NCI-H1930 (cell line): ENCODE measurements at places on chromosomes 4 and X.

GRCh38 chr4:48315728-48316630 lies 25.4 kb upstream of the SLAIN2 start:
- DNase-seq = no peak

GRCh38 chr4:177555007-177555574 lies 112.9 kb upstream of the AGA start:
- DNase-seq = no peak

- DNase-seq = no peak
Observed at GRCh38 chr4:152246659-152247058, 289.2 kb downstream of the FBXW7 start.

DNA sequence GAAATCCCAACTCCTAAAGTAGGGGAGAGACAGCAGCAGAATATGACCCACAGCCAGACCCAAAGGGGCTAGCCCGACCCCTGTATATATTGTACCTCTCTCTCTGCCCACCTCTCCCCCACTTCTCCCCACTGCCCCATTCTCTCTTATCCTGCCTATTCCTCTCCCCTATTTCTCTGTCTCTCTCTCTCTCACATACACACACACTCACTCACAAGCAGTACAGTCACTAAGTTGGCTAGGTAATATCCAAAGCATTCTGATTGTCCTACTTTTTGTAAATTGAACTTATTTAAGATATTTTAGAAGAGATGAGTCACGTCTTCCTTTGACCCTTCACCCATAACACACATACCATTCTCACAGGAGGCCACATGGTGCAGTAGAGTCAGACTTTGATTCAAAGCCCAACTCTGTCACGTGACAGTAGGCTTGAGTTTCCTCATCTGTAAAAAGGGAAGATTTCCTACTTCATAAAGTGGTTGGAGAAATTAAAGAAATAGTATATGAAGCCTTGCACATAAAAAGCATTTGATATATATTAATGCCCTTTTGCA lies 29.5 kb downstream of the SRPX2 start:
- DNase-seq = no peak

DNA sequence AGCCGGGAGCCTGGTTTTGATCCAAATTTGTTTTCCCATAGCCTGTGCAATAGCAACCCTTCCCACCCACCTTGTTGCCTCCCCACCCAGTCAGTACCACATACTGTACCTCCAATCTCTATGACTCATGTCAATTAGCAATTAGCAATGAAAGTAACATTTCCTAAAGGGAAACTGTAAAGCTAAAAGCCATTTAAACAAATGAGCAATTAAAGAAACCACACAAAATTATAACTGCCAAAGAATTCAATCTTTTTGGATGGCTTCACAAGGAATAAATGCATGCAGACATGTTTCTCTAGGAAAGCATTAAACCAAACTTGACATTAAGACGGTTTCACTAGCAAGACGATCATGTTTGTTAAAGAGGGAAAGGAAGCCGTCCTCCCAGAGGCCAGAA lies 169.0 kb upstream of the MAP3K15 start:
- DNase-seq = no peak

GRCh38 chr4:117941611-117942010 lies 92.7 kb upstream of the NDST3 start:
- DNase-seq = no peak

- no peak for DNase-seq
Observed at GRCh38 chrX:39682778-39683177, 415.0 kb downstream of the BCOR start.

GRCh38 chrX:109294097-109294814 lies 187.6 kb downstream of the GUCY2F start:
- DNase-seq = no peak

GRCh38 chr4:74990276-74990875 lies 57.5 kb downstream of the PARM1 start:
- no peak for DNase-seq

DNA sequence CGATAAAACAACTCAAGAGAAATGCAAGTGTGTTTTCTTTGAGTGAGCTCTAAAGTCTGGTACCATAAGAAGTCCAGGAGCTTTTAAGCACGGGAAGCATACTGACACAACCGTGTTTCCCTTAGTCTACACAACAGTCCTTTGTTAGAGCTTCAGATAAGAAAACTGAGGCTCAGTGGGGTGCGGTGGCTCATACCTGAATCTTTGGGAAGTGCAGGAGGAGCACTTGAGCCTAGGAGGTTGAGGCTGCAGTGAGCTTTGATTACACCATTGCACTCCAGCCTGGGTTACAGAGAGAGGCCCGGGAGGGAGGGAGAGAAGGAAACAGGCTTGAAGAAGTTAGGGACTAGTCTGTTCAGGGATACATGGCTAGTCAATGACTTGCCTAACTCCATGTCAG lies 21.9 kb downstream of the LEF1 start:
- DNase-seq = no peak

- no peak for DNase-seq
Observed at GRCh38 chr4:8021796-8022195, 82.1 kb upstream of the AFAP1 start.

- no peak for DNase-seq
Observed at GRCh38 chrX:107323786-107324492, 117.5 kb downstream of the DNAAF6 start.

GRCh38 chr4:129788486-129788885 lies 692.5 kb downstream of the C4orf33 start:
- no peak for DNase-seq

- no peak for DNase-seq
Observed at GRCh38 chr4:88893961-88894360, 163.0 kb downstream of the FAM13A start.

DNA sequence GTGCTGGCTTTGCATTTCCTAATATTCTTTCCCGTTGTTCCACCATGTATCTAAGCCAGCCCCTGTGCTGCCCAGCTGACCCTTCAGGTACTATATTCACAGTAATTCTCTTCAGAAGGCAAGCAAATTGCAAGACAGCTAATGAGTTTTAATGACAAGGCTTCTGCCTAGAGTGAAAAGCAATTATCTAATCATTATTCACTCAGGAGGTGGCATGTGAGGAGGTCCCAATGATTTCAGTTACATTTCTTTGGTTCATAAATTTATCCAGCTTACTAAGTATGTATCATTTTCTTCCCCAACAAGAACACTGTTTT lies 123.0 kb downstream of the RASGEF1B start:
- DNase-seq = no peak

DNA sequence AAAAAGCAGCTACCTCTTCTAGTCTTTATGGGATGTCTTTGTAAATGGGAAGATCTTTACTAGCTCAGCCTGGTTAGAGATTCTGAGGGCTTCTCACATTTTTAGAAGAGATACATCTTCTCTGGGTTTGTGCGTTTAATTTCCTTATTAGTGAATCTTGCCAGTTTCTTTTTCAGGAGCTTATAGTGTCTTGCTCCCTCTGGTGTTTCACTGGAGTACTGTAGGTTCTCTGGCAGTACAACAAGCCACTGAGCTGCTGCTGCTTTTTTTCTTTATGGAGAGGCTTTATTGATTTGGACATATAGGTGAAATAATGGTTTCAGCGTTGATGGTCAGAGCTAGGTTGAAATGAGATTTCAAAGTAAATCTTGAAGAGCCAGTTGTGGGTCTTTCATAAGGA lies 82.9 kb downstream of the LAS1L start:
- DNase-seq = no peak

DNA sequence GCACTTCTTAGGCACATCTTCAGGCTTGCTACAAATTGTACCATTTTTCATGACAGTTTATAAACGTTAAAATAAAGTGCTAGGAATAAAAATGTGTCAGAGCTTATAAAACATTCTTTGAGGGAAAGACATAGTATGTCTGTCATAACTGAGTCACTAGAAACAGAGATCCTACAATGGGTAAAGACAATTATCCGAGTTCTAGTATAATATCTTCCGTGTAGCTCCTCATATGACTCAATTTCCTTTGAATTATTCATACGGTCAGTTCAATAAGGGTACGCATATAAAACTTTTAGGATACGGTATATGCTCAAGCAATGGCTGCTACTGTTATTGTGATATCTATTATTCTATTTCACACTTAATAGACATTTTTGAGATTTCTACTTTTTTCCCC lies 349.1 kb downstream of the PCDH10 start:
- DNase-seq = no peak

GRCh38 chrX:12159799-12160198 lies 21.5 kb downstream of the FRMPD4 start:
- no peak for DNase-seq

DNA sequence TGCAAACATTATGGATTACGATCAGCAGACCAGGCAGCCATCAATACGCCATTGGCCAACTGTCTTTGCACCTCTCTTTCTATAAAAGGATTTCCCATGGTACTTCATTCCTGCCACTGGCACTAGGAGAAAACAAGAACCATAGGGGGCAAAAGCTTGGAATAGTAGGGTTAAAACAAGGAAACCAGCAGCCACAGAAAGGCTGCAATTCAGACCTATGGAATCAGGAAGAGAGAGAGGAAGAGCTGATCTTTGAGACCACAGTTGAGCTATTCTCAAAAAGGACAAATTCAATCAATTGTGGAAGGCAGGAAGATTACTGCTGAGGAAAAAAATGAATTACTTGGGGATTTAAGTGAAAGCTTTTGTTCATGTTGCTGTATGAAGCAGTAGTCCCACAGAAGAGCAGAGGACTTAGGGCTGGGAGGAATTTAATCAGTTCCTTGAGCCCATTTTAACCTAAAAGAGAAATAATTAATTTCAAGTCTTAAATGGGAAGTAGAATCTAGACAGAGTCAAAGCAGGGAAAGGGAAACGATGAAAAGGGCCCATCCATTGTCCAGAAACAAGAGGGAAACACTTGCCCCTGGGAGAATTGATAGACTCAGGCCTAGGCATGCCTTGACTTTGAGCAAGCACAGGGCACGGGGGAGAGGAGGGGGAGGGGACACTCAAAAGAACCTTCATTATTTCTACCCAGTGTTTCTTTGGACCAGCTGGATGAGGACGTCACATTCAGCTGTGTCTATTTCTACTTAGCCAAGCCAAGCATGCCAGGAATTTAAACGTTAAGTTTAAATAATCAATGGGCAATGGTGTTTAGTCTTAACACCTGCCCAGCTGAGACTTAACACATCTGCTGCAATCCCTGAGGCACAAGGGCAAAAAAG lies 50.7 kb downstream of the SCD5 start:
- no peak for DNase-seq

- no peak for DNase-seq
Observed at GRCh38 chr4:108649863-108650211, 562 bp upstream of the OSTC start.

DNA sequence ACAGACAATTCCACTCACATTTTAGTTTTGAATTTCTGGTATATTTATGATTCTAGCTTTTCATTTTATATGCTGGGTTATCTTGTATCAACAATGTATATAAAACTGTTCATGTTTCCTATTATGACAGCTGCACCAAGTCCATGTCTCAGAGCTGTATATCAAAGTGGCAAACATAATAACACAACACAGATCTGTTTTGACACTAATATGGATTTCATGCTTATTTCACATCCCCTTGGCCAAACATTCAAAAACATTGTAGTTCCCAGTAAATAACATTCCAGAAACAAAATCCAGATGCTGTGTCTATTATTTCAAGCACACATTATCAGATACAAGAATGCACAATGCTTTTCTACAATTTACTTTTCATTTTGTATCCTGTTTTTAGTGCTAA lies 380.6 kb upstream of the MAGEB2 start:
- no peak for DNase-seq

- peak; percentile 77 for DNase-seq
Observed at GRCh38 chr4:105474099-105474518, 247 bp upstream of the PPA2 start.

GRCh38 chr4:159013692-159014091 lies 89.2 kb upstream of the RAPGEF2 start:
- no peak for DNase-seq

GRCh38 chr4:140222171-140222570 lies 68.2 kb upstream of the MAML3 start:
- DNase-seq = no peak

- no peak for DNase-seq
Observed at GRCh38 chr4:5365071-5366008, 314.1 kb downstream of the STK32B start.

- DNase-seq = no peak
Observed at GRCh38 chr4:185238750-185239149, 29.4 kb downstream of the SNX25 start.

GRCh38 chr4:84683064-84683850 lies 100.3 kb downstream of the CDS1 start:
- DNase-seq = no peak

DNA sequence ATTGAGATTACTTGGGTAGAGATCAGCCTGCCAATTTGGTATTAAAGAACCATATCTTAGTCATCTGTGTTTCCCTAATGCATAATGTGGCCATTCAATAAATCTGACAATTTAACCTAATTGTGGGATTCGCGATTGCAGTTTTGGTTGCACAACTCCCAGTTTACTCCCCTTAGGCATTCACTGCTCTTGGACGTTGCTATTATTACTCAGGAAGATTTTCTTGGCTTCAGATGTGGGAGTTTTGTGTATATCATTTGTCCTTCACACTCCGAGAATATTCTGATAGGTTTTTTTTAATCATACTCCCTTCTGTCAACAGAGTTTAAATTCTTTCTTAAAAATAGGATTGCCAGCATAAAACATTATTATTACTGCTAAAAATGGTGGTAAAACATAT lies 22.0 kb upstream of the TRPC3 start:
- DNase-seq = no peak

- no peak for DNase-seq
Observed at GRCh38 chr4:184769141-184769765, 35.4 kb upstream of the CENPU start.

DNA sequence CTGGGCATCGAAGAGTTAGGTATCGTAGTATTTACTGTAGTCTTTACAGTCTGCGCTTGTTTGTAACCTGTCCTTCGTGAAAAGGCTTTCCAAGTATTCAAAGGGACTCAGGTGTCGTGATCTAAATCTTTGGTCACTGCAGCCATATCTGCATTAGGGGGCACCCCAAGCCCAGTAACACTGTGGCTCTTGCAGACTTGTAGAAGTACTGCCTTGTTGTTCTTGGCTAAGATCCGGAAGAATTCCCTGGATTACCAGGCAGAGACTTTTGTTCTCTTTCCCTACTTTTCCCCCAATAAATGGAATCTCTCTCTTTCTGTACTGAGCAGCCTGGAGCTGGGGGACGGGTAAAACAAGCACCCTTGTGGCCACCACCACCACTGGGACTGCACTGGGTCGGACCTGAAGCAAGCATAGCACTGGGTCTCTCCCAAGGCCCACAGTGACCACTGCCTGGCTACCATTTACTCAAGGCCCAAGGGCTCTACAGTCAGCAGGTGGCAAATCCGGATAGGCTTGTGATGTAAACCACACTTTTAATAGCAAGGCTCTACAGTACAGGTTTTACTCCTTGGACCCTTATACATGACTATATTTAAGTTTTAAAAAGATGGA lies 12.0 kb downstream of the CXorf58 start:
- no peak for DNase-seq
